SIG-M5 (cell line): ENCODE measurements at places on chromosomes 5 and 9.

GRCh38 chr5:150035139-150035895 is 34.8 kb downstream of the HMGXB3 start:
- DNase-seq: no peak

DNA sequence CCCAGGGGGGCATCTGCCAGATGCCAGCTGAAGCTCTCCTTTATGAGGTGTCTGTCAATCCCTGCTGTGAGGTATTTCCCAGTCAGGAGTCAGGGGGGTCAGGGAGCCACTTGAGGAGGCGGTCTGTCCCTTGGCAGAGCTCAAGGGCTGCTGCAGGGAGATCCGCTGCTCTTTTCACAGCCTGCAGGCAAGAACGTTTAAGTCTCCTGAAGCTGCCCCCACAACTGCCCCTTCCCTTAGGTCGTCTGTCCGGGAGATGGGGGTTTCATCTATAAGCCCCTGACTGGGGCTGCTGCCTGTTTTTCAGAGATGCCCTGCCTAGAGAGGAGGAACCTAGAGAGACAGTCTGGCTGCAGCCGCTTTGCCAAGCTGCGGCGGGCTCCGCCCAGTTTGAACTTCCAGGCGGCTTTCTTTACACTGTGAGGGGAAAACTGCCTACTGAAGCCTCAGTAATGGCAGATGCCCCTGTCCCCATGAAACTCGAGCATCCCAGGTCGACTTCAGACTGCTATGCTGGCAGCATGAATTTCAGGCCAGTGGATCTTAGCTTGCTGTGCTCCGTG is 148.3 kb downstream of the RPS23 start:
- no peak for DNase-seq

GRCh38 chr9:76576344-76576743 is 117.4 kb downstream of the GCNT1 start:
- DNase-seq: peak; percentile 97

GRCh38 chr9:101126556-101126955 is 98.0 kb downstream of the PLPPR1 start:
- no peak for DNase-seq

GRCh38 chr9:106387965-106388364 is 475.0 kb upstream of the ZNF462 start:
- DNase-seq: no peak

- DNase-seq: no peak
Observed at GRCh38 chr9:127731938-127732337, 3.2 kb downstream of the TOR2A start.

- no peak for DNase-seq
Observed at GRCh38 chr9:27880156-27880555, 306.9 kb upstream of the C9orf72 start.

DNA sequence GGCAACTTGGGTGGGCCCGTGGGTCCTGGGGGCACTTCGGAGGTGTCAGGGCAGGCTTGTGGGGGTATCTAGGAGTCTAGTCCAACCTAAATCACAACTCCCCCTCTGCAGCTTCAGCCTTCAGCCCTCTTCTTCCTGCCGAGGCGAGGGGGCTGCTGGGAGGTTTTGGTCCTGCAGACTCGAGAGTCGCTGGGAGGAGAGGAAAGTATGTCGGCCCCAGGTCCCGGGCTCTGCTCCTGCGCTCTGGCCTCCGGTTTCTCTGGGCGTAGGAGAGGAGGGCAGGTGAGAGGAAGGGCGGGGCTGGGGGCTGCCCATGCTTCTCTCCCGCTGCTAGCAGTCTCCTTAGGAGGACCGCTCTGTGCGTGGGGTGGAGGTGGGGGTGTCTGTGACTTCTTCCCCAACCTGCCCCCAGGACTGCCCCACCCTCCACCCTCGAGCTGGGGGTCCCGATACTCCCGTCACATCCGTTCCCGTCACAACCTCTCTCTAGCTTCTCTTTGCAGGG is 139.8 kb upstream of the COL5A1 start:
- no peak for DNase-seq

GRCh38 chr9:98191671-98192502 is 550 bp downstream of the CORO2A start:
- DNase-seq: no peak
